ENCODE measurements at places on chromosomes 5 and 9.

- no peak for DNase-seq
Observed at GRCh38 chr9:133866946-133867345, 125.2 kb downstream of the VAV2 start.

GRCh38 chr9:125537442-125538091, 169.4 kb downstream of the MAPKAP1 start:
- no peak for DNase-seq

DNA sequence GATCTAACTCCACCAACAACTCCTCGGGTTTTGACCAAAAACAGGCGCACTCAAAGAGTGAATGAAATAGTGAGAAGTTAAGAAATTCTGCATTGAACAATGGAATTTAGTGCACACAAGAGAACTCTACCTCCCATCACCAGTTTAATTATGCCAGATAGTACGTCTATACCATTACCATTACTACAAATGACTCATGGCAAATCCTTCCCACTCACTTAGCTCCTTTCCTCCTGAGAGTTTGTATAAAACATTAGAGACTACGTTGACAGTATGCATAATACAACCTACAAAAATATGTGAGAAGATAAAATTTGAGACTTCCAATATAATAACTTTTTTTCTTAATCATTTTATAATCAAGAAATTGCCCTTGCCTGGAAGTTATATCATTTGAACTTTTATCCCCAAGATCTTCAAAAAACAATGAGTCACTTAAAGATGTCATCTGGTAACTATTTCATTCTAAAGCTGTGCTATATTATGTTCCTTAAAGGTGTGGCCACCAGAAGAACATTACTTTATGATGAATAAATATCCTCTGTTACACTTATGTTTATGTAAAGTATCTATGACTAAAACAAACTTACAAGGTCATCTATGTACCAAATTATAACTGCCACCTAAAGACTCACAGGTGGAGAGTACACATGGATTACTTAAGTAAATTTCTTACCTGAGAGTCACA, 297.9 kb upstream of the PTGER4 start:
- no peak for DNase-seq

DNA sequence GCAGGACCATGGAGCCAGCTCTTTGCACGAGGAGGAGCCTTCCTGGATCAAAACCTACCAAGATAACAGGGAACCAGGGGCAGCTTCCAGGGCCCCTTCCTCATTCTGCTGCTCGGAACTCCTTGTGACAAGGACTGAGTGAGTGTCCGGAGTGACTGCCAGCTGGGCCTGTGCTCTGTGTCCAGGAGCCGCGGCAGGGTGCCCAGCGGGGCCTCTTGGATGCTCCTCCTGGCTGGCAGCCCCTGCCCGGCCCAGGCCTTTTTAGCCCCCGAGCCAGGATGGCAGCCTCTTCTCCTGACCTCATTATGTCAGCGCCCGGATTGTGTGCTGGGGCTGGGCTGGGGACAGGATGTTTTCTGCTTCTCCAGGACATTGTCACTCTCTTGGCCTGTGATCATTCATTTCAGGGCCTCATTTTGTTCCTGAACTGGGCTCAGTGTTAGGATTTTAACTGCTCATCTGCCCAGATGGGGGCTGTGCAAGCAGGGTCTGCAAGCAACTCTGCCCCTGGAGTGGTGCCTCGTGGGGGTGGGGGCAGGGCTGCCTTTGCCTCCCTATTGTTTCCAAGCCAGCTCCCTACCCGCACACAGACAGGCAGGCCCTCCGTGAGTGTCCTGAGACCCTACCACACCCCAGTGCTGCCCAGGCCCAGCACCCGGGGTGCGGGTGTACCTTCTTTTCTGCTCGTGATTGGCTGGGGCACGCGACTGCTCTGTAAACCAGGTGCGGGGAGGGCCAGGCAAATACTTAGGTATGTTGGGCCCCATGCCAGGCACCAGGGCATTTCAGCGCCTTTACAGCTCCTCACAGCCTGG, 161.6 kb downstream of the COL23A1 start:
- DNase-seq: no peak

GRCh38 chr5:4542145-4542778, 597.9 kb upstream of the ADAMTS16 start:
- no peak for DNase-seq

GRCh38 chr5:112159435-112159834, 259.6 kb downstream of the EPB41L4A start:
- no peak for DNase-seq
